ENCODE measurements at places on chromosomes 7 and 10. TPM values are rescaled to one million over a fixed set of nuclear protein-coding genes. Genes with fewer than 3 reads are reported as not detected.

The POP7 gene
- total RNA-seq: 30.6 TPM

The SPDYE1 gene
- total RNA-seq: not detected

The PDCD11 gene
- total RNA-seq: 11.2 TPM

The DYDC2 gene
- total RNA-seq: not detected

The DEPP1 gene
- 27.5 TPM for total RNA-seq

The CCNY gene
- total RNA-seq: 81.1 TPM

The PTPRN2 gene
- 1.3 TPM for total RNA-seq

The LAMB4 gene
- 0.33 TPM for total RNA-seq

The VWDE gene
- not detected for total RNA-seq

The INPP5F gene
- total RNA-seq: 4.9 TPM

The PSMC2 gene
- 111 TPM for total RNA-seq

The CCL24 gene
- not detected for total RNA-seq

The NACAD gene
- total RNA-seq: 3.8 TPM

The AGAP3 gene
- 51.0 TPM for total RNA-seq

The WAPL gene
- 21.9 TPM for total RNA-seq

The FAM24B gene
- total RNA-seq: 0.55 TPM

The LRRC17 gene
- 2.3 TPM for total RNA-seq

The LIPK gene
- total RNA-seq: not detected

The OPALIN gene
- total RNA-seq: not detected

The PLCE1 gene
- total RNA-seq: 11.2 TPM

The SPACDR gene
- 0.88 TPM for total RNA-seq

The IDI2 gene
- 0.33 TPM for total RNA-seq

The KCNIP2 gene
- total RNA-seq: 29.2 TPM

The LRRTM3 gene
- not detected for total RNA-seq

The LBX1 gene
- not detected for total RNA-seq

The LIPJ gene
- total RNA-seq: not detected

The ANKRD61 gene
- total RNA-seq: not detected

The FFAR4 gene
- total RNA-seq: 0.08 TPM

The SFRP5 gene
- total RNA-seq: 8.7 TPM

The MBLAC1 gene
- total RNA-seq: 2.0 TPM

The VAX1 gene
- not detected for total RNA-seq

The MAGI2 gene
- 4.5 TPM for total RNA-seq

The AOAH gene
- total RNA-seq: 1.9 TPM

The HMX2 gene
- total RNA-seq: not detected

The MUC12 gene
- 0.30 TPM for total RNA-seq

The CROT gene
- total RNA-seq: 8.8 TPM

The HHEX gene
- total RNA-seq: 2.1 TPM

The KAZALD1 gene
- total RNA-seq: 5.1 TPM

The ASB15 gene
- total RNA-seq: 76.8 TPM

The ATG9B gene
- not detected for total RNA-seq

The ASZ1 gene
- total RNA-seq: not detected

The RNF32 gene
- total RNA-seq: not detected
